ENCODE measurements at places on chromosomes 2 and 18.

DNA sequence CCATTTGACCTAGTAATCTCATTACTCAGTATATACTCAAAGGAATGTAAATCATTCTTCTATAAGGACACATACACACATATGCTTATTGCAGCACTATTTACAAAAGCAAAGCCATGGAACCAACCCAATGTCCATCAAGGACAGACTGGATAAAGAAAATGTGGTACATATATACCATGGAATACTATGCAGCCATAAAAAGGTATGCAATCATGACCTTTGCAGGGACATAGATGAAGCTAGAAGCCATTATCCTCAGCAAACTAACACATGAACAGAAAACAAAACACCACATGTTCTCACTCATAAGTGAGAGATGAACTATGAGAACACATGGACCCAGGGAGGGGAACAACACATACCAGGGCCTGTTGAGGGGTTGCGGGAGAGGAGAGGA is 214.5 kb downstream of the NBAS start:
- no peak for DNase-seq

- no peak for DNase-seq
These were observed 2.4 kb upstream of the KCNF1 start for GRCh38 chr2:10909050-10909995.

GRCh38 chr2:2764001-2764355 is 432.9 kb upstream of the MYT1L start:
- no peak for DNase-seq

DNA sequence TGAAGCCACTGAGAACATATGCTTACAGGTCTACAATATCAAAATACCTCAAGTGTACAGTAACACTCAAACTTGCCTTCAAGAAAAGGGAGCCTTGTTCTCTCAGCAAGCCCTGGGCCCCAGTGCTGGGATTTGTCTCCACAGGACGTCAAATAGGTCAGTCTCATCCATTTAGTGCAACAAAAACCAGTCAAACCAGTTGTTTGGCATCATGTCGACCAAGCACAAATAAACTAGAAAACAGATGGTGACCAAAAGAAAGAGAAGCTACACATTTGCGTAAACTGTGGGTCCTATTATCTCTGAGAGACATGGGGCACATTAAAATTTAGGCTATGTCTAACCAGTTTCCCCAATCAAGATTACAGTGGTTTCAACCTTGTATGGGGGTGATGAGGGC is 182.6 kb upstream of the PKDCC start:
- DNase-seq = no peak
